Activated CD4-positive, alpha-beta T cell treated with anti-CD3 and anti-CD28 coated beads, Interleukin-2, Interleukin-6, amounts not matched to agents 100 ng/mL and 50 ng/mL, durations not matched to agents 16 hours and 8 hours (primary cell): ENCODE measurements at places on chromosomes 6 and 20.

- no peak for DNase-seq
These were observed 1059.8 kb upstream of the MAP3K7 start for GRCh38 chr6:91646649-91647048.

DNA sequence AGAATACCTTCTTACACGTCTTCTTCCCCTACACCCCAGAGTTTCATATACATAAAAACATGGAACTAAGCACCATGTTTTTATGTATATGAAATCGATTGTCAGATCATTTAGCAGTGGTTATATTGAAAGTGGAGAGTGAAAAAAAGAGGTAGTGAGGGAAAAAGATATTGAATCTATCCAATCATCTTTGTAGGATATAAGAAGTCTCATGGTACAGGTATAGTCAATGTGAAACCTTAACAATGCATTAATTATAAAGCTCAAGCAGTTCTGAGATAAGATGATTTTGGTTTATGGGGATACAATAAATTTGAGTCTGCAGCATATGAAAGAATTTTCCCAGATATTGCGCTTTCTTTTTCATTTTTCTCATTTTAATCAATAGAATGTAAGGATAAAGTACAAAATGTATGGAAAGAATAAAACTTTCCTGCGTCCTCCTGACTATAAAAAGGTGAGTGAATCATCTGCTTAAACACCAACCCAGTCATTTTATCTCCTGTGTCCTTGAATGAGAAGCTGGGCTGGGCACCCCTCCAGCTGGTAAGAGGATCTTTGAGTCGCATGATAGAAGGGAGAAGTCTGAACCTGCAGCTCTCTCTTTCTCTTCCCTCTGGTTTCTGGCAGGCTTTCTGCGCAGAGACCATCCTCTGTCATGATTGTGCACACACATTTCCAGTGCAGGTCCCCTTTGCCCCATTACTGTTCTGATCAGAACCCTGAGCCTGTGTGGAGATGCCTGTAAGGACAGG lies 28.1 kb upstream of the AKIRIN2 start:
- DNase-seq, result no peak

DNA sequence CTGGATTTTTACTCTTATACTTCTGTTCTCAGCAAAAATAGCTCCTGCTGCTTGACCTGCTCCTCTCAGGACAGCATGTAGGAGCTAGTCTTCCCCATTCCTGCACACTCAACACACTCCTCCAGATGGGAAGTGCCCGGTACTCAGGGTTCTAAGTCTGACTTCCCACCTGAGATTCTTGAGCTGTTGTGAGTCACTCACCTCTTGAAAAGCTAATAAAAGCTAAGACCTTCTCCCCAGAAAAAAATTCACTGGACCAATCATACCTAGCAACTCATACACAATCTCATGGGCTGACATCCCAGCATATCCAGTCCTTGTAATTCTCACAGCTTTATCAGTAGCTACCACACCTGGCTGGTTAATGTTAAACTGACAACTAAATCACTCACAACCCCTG lies 53.5 kb downstream of the TRPC4AP start:
- DNase-seq, result no peak

DNA sequence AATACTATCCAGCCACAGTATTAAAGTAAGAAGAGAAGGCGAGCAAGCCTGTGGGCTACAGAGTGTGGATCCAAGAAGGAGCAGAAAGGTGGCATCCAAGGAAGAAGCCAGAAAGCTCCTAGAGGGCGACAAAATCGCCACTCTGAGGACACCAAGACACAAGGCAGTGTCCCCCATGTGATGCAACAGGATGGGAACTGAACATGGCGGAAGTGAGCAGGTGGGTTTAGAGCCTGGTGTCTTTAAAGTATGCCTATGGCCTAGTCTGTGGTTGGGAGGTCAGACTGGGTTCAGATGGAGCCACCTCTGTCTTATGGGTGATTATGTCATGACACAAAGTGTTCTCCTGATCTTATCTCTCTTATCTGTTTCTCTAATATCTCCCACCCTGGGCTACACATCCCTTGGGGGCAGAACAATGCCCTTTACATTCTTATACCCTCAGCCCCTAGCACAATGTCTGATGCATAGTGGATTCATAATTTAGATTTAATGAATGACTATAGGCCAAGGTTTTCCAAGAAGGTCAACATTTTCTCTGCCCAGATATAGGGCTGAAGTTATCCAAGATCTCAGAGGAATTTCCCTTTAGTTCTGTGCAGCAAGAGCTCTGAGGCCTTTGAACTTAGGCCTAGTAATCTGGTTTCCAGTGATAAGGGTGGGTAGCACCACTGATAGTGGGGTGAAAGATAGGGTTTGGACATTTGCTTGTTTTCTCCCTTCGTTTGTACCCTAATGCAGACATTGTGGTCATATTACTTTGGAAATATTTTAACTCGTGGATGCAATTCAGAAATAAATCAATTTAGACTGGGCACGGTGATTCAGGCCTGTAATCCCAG lies 167.3 kb upstream of the AKIRIN2 start:
- no peak for DNase-seq

DNA sequence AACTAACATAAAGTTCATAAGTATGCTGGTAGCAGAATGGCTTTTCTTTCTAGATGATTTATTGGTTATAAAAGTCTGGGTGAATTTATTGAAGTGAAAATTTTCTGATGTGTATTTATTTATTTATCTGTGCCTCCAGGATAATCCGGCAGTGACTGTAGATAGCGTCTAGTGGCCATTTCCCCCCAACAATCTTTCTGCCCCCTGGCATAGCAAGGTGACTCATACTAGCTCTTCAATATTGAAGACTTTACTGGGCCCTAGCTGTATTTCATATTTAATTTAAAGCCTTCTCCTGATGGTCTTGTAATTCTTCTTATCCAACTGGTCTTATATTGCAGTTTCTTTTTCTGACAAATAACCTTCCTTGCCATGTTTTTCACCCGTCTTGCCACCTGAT lies 154.1 kb upstream of the SGK1 start:
- DNase-seq, result no peak

GRCh38 chr20:24497851-24498250 lies 28.4 kb downstream of the SYNDIG1 start:
- DNase-seq, result no peak

DNA sequence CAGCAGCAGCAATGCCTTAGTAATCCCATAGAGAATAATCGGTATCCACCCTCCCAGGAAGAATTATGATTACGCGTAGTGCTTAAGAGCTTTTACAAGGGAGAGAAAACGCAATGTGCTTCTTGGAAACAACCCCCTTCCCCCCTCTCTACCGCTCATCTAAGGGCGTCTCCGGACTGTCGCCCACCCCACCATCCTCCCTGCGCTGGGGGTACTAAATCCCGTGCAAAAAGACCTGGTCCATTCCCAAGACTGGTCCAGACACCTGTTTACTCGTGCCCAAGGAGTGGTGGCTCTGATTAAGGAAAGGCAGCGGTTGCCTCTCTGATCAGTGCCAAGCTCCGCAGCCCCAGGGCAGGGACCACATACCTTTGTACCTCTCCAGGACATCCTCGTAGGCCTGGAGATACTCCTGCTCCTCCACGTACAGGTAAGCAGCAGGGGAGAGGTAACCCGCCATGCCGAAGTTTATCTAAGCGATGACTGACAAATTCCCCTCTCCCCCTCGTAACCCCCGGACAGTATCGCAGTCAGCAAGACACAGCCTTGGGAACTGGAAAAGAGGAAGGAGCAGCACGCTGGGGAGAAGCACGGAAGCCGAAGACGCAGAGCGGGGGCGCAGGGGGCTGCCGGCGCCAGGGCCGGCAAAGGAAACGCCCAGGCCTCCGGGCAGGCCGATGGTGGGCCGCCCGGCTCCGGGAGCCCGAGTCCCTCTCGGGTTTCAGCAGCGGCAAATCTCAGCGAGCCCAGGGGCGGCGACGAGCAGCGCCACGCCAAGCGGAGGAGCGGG lies 112.0 kb upstream of the BEND6 start:
- DNase-seq, result no peak

DNA sequence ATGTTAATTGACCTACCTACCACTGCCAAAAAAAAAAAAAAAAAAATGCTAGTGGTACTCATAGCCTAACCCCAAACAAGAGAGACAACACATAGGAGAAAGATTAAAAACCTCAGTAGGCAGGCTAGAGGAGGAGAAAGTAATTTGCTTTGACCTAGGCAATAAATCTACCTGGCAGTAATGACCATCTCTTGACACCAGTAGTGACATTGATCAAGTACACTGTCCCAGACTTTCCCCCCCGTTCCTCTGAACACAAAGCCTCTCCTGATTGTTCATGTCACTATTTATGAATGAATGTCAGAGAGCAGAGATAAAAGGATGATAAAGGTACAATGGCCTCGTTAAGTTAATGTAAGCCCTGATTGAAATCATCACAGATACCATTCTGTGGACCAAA lies 746.8 kb downstream of the CBLN4 start:
- no peak for DNase-seq

DNA sequence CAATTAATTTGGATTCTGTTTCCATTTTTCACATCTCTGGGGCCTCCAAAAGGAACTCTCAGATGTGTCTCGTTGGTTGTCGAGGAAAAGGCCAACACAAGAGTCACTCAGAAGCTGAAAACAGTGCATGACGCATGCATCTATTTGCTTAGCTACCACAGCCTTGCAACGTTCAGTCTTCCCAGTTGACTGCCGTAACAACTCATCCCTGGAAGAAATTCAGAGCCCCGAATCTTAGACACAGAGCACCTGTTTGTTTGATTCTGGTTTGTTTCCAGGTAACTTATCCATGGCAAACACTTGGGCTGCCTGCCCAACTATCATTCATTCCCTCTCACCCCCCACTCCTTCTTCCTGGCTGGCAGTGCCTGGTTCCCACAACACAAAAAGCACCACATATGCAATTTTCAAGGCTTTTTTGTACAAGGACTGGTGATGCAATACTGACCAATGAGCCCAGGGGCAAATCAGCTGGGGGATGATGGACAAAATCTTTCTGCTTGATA lies 60.5 kb downstream of the ZMYND8 start:
- no peak for DNase-seq
